Transverse colon (tissue), 4 donors: ENCODE measurements at places on chromosomes 2 and 18. TPM values are rescaled to one million over a fixed set of nuclear protein-coding genes. Genes with fewer than 3 reads are reported as not detected.
A peak's percentile ranks its signal among the peaks of the same experiment; 100 is the strongest.

Gene CD8B2
- total RNA-seq = not detected

Gene MPV17
- total RNA-seq = 53.8 TPM

Gene NDC80
- 1.6 TPM for total RNA-seq

GRCh38 chr2:2739231-2739795 lies 408.2 kb upstream of the MYT1L start:
- H3K4me1 ChIP-seq = no peaks in the 10 kb centered on the region
- DNase-seq = no peak
- no peak overlapping the region for H3K4me3 ChIP-seq
- H3K27ac ChIP-seq = no peak overlapping the region
- H3K27me3 ChIP-seq = no peaks in the 10 kb centered on the region

Gene VIL1
- 247 TPM for total RNA-seq

Gene DQX1
- total RNA-seq = 194 TPM

Gene GCC2
- total RNA-seq = 27.5 TPM

Gene CROCC2
- not detected for total RNA-seq

GRCh38 chr2:111678651-111679050 lies 205.3 kb downstream of the ANAPC1 start:
- H3K36me3 ChIP-seq = no peaks in the 10 kb centered on the region
- no peaks in the 10 kb centered on the region for H3K4me1 ChIP-seq
- no peak for DNase-seq

GRCh38 chr18:3120356-3120755 lies 99.4 kb downstream of the MYOM1 start:
- H3K27ac ChIP-seq = peak overlapping the region; percentile 40
- H3K4me1 ChIP-seq = peaks cover 14% of the 10 kb centered on the region
- H3K4me3 ChIP-seq = no peak overlapping the region
- no peak for DNase-seq

GRCh38 chr2:142270291-142270690 lies 139.5 kb upstream of the LRP1B start:
- H3K27me3 ChIP-seq = no peaks in the 10 kb centered on the region
- H3K36me3 ChIP-seq = no peaks in the 10 kb centered on the region
- no peak for DNase-seq
- H3K27ac ChIP-seq = no peak overlapping the region
- H3K4me3 ChIP-seq = no peak overlapping the region

DNA sequence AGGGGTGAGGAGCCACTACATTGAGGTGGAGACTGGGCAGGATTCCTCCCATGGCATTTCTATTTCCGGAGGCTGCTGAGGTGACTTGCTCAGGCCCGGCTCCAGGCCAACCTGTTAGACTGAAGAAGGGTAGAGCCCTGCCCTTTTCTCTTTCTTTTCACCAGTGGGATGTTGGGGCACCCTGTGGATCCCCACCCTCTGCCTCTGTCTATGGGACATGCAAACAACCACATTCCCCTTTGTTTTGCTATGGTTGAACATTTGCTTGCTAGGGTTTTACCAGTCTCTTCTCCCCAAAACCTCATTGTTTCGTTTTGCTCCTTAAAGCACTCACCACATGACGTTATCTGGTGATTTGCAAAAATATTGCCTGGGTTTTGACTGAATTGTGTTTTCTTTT lies 183.3 kb downstream of the ARL4C start:
- H3K27ac ChIP-seq = no peak overlapping the region
- no peaks in the 10 kb centered on the region for H3K27me3 ChIP-seq
- no peak for DNase-seq
- H3K4me3 ChIP-seq = no peak overlapping the region
